ENCODE measurements at places on chromosomes 3 and 15.

DNA sequence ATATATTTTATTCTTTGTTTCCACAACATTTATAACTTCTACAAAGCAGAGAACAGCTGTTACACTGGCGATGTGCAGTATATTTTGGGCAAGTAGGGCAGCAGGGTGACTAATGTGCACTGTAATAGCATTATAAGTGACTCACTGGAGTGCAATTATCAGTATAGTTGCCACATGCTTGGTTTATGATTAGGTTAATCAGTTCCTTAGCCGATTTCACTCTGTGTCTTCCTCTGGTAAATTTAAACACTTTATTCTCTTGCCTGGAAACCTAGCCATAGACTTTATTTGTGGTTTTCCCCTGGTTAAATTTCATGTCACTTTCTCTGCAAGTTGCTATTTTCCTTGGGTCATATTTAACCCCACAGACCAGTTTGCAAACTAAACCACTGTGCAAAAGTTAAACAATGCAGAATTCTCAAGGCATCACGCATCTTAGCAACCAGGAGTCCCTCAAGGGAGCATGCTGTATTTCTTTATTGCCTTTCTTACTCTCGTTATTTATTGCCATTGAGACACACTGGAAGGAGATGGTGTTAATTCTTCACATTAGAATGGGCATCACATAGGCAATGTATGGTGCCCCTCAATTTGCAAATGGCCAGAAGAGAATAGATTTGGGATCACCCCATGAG is 690.2 kb upstream of the DPPA4 start:
- DNase-seq, result no peak

GRCh38 chr15:40510201-40510600 is 39.4 kb downstream of the CHST14 start:
- no peak for DNase-seq

DNA sequence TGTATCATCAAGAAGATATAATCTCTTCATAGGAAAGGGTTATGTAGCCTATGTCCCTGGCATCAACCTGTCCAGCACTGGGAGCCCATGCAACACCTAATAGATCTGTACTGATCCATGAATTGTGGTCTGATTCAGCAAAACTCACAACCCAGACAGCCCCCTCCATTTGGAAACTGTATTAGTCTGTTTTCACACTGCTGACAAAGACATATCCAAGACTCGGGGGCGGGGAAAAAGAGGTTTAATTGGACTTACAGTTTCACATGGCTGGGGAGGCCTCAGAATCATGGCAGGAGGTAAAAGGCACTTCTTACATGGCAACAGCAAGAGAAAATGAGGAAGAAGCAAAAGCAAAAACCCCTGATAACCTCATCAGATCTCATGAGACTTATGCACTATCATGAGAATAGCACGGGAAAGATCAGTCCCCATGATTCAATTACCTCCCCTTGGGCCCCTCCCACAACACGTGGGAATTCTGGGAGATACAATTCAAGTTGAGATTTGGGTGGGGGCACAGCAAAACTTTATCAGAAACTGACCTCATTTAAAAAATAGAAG is 83.3 kb downstream of the TRIM42 start:
- DNase-seq, result no peak

DNA sequence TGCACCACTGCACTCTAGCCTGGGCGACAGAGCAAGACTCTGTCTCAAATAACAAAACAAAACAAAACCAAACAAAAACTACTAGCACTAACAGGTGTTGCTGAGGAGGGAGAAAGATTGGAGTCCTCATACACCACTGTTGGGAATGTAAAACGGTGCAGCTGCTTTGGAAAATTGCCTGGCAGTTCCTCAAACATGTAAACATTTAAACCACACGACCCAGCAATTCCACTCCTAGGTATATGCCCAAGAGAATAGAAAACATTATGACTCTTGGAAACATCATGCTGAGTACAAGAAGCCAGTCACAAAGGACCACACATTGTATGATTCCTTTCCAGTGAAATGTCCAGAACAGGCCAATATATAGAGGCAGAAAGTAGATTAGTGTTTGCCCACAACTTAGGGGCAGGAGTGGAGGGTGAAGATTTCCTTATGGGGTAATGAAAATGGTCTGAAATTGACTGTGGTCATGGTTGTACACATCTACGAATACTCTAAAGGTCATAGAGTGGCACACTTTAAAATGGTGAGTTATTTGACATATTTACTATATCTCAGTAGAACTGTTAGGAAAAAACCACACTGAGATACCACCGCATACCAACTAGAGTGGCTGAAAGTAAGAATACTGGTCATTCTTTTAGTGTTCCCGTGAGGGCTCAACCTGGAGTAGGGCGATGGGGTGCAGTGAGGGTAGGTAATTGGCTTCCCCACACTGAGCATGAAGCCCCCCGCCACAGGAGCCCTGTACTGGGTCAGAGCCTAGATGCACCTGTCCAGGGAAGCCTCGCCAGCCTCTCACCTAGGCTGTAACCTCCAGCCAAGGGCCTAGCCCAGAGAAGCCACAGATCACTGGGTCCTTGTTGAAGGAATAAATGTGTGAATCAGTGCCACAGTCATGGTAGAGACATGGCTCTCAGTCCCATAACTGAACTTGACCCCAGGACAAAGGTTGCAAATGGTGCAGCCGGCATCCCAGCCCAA is 131.1 kb downstream of the NUP210 start:
- no peak for DNase-seq

- DNase-seq, result no peak
These were observed 164.6 kb downstream of the GOLGA6L4 start for GRCh38 chr15:84400017-84400740.

GRCh38 chr15:49075881-49076280 is 29.6 kb upstream of the SECISBP2L start:
- no peak for DNase-seq

GRCh38 chr15:35256551-35256950 is 171.5 kb upstream of the NANOGP8 start:
- no peak for DNase-seq

- no peak for DNase-seq
These were observed 114.5 kb downstream of the RARB start for GRCh38 chr3:25542492-25543039.

DNA sequence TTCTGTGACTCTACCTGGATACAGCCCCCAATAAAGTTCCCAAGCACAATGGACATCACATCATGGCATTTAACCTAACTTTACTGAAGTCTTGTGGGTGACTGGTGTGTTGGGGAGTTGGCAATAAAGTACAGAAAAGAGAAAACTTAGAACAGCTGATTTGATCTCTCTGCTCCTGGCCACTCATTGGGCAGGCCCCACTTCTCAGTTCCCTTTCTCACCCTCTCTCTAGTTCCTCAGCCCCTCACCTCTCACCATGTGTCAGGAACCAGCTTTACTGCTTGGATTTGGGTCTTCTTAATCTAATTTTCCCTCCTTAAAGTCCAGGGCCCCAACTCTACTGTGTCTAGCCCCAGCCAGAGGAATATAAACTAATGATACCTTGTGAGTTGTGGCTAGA is 713 bp upstream of the MUC13 start:
- DNase-seq, result no peak

- DNase-seq, result no peak
These were observed 20.2 kb upstream of the THUMPD3 start for GRCh38 chr3:9342696-9343095.

DNA sequence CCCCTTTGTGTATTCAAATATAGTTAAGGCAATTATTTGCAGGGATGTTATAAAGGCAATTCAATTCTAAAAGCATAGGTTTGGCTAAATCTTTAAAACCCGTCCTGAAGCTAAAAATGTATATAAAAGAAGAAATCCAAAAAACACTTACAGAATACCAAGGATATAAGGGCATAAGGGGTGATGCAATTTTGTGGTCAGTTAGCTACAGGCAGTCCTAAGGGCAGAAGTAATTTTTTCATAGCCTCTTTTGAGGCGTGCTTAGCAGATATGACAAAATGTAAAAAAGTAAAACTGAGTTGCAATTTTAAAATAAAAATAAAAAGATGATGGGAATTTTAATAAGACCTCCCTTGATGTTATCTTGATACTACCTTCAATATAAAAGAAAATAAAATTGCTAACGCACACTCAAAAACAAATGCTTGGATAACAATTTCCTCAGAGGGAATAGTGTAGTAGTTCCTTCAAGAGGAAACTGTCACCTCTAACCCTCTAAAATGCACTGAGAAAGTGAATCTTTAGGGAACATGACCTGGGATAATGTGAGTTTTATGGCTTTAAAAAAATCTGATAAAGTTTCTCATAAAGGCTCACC is 104.2 kb downstream of the MYH15 start:
- no peak for DNase-seq

- DNase-seq, result no peak
These were observed 145.2 kb downstream of the FILIP1L start for GRCh38 chr3:99969136-99969535.

DNA sequence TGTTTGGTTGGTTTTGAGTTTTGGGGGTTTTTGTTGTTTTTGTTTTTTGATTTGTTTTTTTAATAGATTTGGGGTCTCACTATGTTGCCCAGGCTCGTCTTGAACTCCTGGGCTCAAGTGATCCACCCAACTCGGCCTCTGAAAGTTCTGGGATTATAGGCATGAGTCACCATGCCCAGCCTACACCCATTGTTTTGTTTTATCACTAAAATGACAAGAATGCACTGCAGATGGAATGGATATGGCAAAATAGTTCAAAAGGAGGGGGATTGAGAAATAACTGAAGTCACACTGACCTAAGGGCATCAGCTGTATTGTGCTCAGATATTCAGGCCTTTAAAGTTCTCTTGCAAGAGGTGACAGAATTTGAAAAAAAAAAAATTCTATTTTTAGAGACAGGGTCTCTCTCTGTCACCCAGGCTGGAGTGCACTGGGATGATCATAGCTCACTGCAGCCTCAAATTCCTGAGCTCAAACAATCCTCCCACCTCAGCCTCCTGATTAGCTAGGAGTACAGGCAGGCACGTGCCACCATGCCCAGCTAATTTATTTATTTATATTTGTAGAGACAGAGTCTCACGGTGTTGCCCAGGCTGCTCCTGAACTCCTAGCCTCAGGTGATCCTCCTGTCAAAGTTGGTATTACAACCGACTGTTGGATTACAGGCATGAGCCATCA is 4.4 kb upstream of the RASA2 start:
- no peak for DNase-seq

DNA sequence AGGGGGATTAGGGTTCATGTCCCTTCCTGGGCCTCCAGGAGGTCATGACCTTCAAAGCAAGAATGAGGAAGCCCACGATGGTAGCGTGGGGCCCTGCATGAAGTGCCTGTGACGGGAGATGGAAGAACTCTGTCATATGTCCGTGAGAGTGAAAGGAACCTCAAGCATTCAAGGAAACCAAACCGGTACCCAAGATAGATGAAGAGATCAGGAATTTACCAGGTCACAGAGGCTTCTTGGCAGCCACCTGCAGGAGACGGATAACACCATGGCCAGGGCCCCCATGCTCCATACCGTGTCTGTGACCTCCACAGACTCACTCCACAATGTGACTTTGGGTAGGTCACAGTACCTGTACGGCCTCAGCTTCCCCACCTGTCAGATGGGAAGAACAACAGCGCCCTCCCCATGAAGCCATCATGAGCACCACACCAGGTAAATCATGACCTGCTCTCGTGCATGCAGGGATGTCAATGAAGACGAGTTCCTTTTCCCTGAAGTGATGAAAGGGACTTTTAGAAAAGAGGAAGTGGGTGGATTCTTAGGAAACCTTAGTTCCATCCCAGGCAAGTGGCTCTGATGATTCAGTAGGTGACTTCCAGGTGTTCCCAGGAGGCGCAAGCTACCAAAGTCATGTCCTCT is 23.3 kb upstream of the CYP11A1 start:
- DNase-seq, result no peak

DNA sequence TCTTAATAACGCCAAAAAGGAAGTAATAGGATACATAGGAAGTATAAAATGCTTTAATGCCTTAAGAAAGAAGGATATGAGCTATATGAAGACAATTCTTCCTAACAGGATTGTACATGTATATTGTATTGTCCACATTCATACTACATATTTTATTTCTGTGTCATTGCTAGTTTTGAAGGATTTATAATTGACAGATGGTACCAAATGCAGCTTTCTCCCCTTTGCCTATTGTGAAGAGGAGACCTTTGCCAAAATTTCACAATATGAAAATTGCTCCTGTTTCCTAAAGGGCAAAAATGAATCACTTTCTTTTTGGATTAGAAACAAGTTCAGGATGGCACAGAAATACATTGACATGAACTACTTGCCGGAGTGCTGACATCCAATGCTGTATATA is 34.8 kb upstream of the EOMES start:
- no peak for DNase-seq

DNA sequence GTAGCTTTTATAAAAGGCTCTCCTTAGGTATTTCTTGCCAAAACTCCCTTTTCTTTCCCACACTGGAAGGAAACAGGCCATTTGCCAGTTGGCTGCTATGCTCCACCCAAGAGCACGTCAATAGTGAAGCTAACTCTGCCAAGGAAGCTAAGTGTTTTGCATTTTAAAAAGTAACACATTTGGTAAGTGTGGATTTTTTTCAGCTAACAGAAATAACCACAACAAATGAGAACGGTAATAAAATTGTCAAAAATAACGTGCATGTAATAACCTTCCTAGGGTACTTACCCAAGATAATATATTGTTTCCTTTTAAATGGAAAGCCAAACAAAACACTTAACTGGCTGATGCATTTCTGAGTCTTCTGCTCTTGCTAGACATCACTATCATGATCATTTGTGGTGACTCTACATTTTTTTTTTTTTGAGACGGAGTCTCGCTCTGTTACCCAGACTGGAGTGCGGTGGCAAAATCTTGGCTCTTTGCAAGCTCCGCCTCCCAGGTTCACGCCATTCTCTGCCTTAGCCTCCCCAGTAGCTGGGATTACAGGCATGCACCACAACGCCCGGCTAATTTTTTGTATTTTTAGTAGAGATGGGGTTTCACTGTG is 4.6 kb downstream of the DPP8 start:
- no peak for DNase-seq

DNA sequence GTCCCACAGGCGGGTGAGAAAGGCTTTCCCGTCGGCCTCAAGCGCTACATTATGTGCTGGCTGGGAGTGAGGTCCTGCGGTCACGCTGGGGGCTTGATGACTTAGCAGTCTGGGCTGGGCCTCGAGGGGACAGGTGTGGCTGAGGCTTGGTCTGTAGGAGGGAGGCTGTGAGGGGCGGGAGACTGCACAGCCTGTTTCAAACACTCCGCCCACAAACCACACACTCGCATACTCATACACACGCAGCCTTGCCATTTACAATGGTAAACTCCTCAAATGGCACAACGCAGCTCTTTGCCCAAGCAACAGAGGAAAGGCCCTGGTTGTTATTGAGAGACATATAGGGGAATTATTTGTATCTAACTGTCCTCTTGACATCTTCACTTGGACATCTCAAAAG is 32.4 kb upstream of the RASGRF1 start:
- DNase-seq, result no peak

- no peak for DNase-seq
These were observed 13.0 kb upstream of the MYO5C start for GRCh38 chr15:52308446-52309153.

- DNase-seq, result no peak
These were observed 72.7 kb upstream of the DCLK3 start for GRCh38 chr3:36837089-36837488.

GRCh38 chr3:59286791-59287531 is 237.1 kb upstream of the CFAP20DC start:
- DNase-seq, result no peak
